ENCODE measurements at places on chromosomes 1 and 21. TPM values are rescaled to one million over a fixed set of nuclear protein-coding genes. Genes with fewer than 3 reads are reported as not detected.

DNA sequence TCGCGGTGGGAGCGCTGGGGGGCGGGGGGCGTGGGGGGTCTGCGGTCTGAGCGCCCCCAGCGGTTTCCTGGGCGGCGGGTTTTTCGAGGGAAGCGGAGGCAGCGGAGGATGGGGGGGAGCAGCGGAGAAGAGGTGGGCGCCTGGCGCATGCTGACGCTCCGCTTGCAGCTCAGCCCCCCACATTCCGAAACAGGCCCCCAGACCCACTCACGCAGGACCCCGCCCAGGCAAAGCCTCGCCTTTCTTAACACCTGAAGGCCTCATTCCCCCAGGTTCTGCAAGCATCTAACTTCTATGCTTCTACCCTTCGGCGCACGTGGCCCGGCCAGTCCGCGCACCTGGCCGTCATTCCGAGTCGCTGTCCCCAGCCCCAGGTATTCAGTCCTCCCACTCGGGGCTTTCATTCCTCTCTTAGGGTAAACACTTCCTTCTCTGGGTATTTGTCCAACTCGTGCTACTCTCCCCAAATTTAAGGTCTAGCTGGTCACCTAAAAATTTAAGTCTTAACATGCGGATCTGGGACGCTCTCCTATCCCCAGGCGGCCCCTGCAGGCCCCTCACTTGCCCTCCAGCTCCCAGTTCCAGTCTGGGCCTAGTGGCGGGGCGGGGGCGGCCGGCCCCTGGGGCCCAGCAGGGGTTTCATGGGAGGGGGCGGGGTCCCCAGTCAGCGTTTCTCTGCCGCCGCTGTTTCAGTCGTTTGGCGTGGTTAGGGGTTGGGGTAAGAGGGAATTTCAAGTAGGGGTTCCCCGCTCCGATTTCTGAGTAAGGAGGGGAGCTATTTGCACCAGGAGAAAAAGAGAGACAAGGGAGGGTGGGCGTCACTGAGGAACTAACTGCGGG lies 2.8 kb upstream of the ZBTB7B start:
- peak; percentile 79 for DNase-seq
- H3K4me3 ChIP-seq, result peak overlapping the region; percentile 73
- H3K27me3 ChIP-seq, result no peaks in the 10 kb centered on the region
- H3K4me1 ChIP-seq, result peaks cover 59% of the 10 kb centered on the region
- H3K36me3 ChIP-seq, result no peaks in the 10 kb centered on the region

DNA sequence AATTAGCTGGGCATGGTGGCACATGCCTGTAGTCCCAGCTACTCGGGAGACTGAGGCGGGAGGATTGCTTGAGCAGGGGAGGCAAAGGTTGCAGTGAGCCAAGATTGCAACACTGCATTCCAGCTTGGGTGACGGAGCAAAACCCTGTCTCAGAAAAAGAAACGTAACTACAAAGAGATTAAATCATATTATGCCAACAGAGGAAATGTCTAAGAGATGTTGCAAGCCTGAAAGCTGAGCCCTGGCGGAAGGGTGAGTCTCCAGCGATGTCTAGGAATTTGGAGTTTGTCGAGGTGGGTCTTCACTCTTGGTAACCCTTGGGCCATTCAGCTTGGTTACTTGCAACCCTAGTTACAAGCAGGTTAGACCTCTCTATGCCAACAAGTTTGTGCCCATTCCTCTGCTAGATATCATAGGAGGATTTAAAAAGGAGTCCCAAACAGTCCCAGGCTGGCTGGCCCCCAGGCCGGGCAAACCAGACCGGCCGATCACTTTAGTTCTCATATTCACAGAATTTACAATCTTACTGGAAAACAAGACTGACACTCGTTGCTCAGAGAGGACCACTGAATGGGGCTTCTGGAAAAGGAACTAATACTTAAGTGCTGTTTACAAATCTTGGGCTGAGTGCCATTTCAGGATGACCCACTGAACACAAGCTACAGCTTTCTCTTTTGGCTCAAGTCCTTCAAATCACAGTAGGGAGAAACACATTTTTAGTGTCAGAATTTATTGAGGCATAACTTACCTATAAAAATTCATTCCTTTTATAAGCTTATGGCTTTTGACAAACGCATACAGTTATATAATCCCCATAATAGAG lies 27.1 kb downstream of the SLC30A1 start:
- H3K27ac ChIP-seq, result no peak overlapping the region
- no peaks in the 10 kb centered on the region for H3K27me3 ChIP-seq
- no peak overlapping the region for H3K4me3 ChIP-seq
- DNase-seq, result no peak

DNA sequence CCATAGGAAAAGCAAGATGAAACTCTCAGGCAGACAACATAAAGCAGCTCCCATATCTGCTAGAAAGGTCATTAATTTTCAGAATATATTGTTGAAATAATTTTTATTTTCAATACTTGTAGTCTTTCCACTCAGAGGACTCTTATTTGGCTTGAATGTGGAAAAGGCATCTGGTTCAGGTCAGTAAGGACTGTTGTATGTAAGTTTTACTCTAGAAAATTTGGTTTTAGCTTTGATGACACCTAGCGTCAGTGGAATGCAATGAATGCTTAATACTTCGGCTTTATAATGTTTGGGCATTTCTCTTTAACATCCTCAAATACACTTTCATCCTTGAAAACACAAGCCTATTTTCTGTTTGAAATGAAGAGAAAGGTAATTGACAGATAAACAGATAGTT lies 63.3 kb downstream of the LRRC40 start:
- no peaks in the 10 kb centered on the region for H3K4me1 ChIP-seq
- no peak for DNase-seq
- H3K27me3 ChIP-seq, result no peaks in the 10 kb centered on the region
- H3K36me3 ChIP-seq, result peaks cover 10% of the 10 kb centered on the region
- no peak overlapping the region for H3K4me3 ChIP-seq
- no peak overlapping the region for H3K27ac ChIP-seq

The YY1AP1 gene
- 81.2 TPM for total RNA-seq

The HLX gene
- 0.39 TPM for total RNA-seq

Data from CD4-positive, alpha-beta T cell (primary cell).